A549 treated with Hydrocortisone at 1 μM for 4 hours (cell line): ENCODE measurements at places on chromosomes 5 and 9. TPM values are rescaled to one million over a fixed set of nuclear protein-coding genes. Genes with fewer than 3 reads are reported as not detected.

The ZNF367 gene
- 4.9 to 6.0 TPM (median 5.2 TPM) in 5 replicates for total RNA-seq

The AP3B1 gene
- 27.0 to 33.1 TPM (median 30.6 TPM) in 5 replicates for total RNA-seq

The GDNF gene
- total RNA-seq: 0.02 to 0.07 TPM (median 0.04 TPM) in 4 of 5 replicates, not detected in the other

The ADAMTS12 gene
- total RNA-seq: 6.1 to 7.8 TPM (median 7.3 TPM) in 5 replicates

The DDX4 gene
- 0.05 to 0.08 TPM in 2 of 5 replicates, not detected in the others for total RNA-seq

The PTPRD gene
- total RNA-seq: 0.08 to 0.40 TPM (median 0.29 TPM) in 5 replicates

The ARHGEF28 gene
- total RNA-seq: 10.6 to 13.3 TPM (median 10.9 TPM) in 5 replicates

The NUTM2F gene
- 0.03 TPM in 1 of 5 replicates, not detected in the others for total RNA-seq

The CARD9 gene
- 0.81 to 1.7 TPM (median 0.97 TPM) in 5 replicates for total RNA-seq

The FOXD4L5 gene
- total RNA-seq: 0.03 TPM in 3 of 5 replicates, not detected in the others

The PCDHB8 gene
- total RNA-seq: 0.13 to 0.36 TPM (median 0.30 TPM) in 5 replicates

The GALT gene
- total RNA-seq: 15.0 to 18.9 TPM (median 17.2 TPM) in 5 replicates

The HTR1A gene
- total RNA-seq: not detected in 5 replicates

The IRX2 gene
- 1.4 to 2.1 TPM (median 1.7 TPM) in 5 replicates for total RNA-seq

The WDR38 gene
- 0.13 to 0.21 TPM (median 0.20 TPM) in 5 replicates for total RNA-seq

The TIGD6 gene
- 4.7 to 5.6 TPM (median 5.2 TPM) in 5 replicates for total RNA-seq
